ENCODE measurements at places on chromosomes 7 and 10.

DNA sequence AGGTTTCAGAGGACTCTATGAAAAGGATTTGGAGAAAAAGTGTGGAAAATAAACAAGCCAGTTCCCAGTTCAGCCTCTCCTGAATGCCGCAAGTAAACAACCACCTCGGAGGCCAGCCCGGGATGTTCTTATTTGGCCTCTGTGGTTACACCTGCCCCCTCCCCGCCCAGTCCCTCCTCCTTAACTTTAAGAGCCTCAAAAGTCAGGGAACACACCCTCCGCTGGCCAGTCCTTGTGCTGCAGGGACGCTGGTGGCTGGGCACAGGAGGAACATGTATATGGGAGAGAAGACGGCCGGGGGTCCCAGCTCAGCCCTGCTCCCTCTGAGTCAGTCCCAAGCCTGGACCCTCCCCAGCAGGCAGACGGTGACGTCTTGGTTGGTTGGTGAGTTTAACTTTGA lies 6.1 kb downstream of the CHST3 start:
- DNase-seq, result no peak

DNA sequence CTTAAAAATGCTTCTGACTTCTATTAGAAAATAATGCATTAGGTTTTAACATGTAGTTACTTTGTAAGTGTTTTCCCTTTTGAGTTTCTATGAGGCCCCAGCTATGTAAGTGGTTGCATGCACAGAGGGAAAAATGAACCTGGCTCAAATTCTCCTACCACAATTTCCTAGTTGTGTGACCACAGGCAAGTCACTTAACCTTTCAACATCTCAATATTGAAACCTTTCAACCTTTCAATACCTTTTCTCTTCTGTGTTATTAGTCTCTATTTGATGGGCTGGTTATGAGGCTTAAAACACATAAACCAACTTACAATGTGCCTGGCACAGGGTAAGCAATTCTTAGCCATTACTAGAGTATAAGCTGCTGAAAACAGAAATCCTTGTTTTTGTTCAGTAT lies 203.0 kb downstream of the KCND2 start:
- DNase-seq, result no peak

DNA sequence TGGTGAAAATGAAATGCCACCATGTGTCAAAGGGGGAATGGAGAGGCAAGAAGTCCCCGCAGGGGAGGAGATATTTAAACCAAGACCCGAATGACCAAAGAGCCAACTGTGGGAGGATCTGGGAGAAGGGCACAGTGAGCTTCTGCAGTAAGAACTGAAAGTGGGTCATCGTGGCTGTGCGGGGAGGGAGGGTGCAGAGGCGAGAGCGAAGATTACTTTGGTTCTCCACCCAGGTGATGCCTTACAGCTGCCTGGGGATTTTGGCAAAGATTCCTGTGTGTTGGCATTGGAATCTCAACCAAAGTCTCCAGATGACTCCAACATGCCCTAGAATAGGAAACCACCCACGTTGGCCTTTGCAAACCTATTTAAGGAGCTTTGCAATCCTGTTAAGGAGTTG lies 44.2 kb upstream of the ADAM12 start:
- no peak for DNase-seq

- peak; percentile 97 for DNase-seq
Observed at GRCh38 chr10:101587725-101588653, at the start of the genes DPCD and POLL. DPCD (plus strand) TSS chr10:101588321; CDS start chr10:101588337, 16 bp downstream. POLL (minus strand) TSS chr10:101588257; CDS start chr10:101587360, 897 bp downstream.

DNA sequence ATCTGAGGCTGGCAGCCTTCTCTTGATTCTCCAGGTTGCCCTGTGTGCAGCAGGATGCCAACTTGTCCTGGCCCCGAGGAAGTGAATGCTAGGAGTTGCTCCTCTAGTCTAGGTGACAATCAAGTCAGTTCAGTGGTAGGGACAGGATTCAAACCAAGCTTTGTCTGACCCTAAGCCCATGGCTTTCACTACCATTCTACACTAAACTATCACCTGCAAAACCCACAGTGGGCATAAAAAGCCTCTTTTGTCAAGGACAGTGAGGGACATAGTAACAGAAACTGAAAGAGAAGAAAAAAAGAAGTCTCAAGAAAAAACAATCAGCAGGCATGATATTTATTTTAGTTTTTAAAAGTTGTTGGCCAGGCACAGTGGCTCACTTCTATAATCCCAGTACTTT lies 33.5 kb downstream of the KCNMA1 start:
- no peak for DNase-seq

GRCh38 chr7:108020585-108020984 lies 17.6 kb upstream of the LAMB1 start:
- DNase-seq, result no peak

GRCh38 chr10:61286686-61287085 lies 166.5 kb downstream of the TMEM26 start:
- DNase-seq, result peak; percentile 2

DNA sequence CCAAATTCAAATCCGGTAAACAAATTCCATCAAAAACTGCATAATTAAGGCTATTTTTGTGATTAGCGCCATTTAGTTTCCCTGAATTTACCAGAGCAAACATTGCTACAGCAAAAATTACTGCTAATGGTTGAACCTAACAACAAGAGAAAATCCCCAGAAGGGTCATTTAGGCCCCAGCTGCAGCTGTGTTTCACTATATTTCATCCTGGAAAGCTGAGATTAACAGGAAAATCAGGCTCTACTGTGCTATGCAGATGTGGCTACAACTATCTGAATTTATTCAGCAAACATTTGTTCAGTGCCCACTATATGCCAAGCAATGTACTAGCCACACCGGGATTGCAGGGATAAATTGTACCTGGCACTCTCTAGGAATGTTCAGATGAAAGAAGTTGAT lies 104.0 kb downstream of the PON1 start:
- DNase-seq, result no peak

- DNase-seq, result no peak
Observed at GRCh38 chr10:94963901-94964300, 25.4 kb downstream of the CYP2C9 start.

DNA sequence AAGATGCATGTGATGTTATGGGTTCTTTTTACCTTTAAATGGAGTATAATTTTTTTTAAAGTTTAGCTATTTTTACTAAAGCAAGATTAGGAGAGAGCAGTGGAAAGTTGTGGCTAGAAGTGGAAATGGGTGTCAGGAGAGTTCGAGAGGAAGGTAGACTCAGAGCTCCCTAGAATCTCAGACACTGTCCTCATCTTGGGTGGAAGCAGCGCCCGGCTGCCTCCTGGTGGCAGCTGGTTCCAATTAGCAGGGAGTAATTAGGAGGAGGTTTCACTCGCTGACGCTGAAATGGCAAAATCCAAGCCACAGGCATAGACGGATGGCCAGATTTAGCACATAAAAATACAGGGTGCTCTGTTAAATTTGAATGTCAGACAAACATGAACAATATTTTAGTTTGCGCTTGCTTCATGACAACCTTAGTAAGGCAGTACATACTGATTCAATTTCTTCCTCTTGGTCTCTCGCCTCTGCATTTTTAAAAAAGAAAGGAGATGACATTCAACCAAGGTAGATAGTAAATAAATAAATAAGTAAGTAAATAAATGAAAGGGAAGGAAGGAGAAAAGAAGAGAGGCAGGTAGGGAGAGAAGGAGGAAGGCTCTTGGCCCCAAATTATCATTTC lies 58.5 kb downstream of the LGI1 start:
- DNase-seq, result peak; percentile 60

GRCh38 chr7:68984306-68984705 lies 614.0 kb upstream of the AUTS2 start:
- DNase-seq, result no peak
